ENCODE measurements at places on chromosomes 3 and 15.

DNA sequence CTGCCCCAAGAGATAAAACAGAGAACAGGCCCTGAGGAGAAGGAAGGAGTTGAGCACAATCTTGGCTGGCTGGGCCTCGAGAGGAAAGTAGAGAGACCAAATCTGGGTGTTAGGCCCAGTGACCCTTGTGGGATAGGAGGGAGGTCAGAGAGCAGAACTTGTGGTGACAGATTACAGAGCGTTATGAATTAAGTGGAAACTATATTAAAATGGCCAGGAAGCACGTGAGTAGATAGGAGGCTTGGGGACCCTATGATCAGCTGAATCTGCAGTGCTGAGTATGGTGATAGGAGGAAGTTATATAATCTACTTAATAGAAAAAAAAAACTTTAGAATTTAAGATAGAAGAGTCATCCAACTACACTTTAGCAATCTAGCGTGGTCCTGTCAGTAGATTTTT is 30.0 kb downstream of the ST6GAL1 start:
- no peak for DNase-seq

DNA sequence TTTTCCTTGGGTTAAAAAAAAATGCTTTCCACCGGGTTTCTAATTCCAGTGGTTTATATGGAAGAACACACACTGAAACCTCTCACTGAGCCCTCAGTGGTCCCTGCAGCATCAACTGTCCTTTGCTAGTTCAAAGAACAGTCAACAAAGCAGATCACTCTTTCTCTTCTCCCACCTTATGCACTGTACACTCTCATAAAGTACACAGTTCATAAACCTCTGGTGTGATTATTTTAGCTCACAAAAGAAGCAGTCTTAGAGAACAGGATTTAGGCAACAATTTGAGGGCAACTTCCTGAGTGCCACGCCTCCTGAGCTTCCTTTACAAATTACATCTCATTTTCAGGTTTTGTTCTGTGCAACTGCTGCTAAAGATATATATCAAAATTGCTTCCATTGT is 728.4 kb upstream of the GOLIM4 start:
- no peak for DNase-seq

GRCh38 chr3:119585856-119586570 is 6.7 kb downstream of the ADPRH start:
- no peak for DNase-seq

GRCh38 chr3:15217841-15218267 is 11.8 kb downstream of the CAPN7 start:
- no peak for DNase-seq

DNA sequence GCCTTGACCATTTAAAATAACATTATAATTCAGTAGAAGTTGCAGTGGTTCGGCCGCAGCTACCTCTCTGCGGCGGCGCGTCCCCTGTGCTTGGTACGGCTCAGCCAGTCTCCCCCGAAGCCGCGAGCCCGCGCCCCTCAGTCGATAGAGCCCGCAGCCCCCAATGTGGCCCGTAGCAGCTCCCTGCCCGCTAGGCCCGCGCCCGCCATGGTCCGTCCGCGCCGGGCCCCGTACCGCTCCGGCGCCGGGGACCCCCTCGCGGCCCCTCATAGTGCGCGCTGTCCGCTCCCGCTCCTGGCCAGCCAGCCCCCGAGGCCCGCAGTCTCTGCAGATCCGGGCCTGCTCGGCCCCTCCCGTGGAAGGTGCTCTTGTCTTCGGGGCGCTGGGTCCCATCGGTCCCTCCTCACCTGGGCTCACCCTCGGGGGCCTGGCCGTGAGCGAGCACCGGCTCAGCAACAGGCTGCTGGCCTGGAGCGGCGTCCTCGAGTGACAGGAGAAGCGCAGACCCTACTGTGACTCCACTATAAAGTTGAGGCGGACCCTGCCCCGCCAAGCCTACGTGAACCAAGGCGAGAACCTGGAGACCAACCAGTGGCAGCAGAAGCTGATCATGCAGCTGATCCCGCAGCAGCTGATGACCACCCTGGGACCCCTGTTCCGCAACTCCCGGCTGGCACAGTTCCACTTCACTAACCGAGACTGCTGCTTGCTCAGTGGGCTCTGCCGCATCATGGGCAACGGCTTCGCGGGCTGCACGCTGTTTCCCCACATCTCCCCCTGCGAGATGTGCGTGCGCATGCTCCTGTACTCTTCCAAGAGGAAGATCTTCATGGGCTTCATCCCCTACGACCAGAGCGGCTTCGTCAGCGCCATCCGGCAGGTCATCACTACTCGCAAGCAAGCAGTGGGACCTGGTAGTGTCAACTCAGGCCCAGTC is 21.8 kb upstream of the GPR156 start:
- no peak for DNase-seq

- no peak for DNase-seq
Measured at GRCh38 chr3:165491487-165491886, 295.3 kb upstream of the SLITRK3 start.

- no peak for DNase-seq
Measured at GRCh38 chr3:45553469-45553974, 41.0 kb upstream of the LIMD1 start.

- DNase-seq, result no peak
Measured at GRCh38 chr3:81985996-81986723, 224.7 kb upstream of the GBE1 start.

DNA sequence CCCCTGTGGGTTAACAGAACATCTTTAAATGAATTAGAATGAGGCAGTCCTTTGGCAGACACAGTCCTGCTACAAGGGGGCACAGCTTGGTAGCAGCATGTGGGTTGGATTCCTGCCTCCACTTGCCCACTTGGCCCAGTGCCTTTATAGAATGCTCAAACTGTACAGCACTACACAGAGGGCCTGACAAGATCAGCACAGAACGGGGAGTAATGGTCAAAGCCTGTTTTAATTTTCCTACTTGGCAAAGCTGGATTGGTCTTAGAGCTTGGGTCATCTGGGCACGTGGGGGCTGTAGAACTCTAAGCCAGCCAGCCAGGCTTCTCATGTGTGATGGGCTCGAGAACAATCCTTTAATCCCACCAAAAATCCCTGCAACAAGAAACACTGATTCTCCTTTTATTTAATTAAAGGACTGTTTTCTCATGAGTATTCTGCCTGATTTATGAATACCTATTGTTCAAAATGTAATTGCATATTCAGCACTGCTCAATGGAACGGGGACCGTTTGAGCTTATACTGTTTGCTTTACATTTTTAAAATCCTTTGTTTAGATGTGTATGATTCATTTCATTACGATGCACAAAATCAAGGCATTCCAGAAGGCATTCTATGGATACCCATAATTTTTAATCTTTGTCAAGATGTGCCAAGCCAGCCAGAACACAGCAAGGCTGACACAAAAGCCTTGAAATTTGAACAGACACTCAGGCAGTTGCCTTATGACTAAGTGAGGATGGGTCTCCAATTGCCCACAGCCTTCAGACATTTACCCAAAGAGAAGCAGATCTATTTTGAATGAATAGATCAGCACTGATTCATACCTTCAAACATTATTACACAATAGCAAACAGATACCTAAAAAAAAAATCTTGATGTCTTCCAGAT is 249.3 kb upstream of the TGFBR2 start:
- no peak for DNase-seq

- peak; percentile 62 for DNase-seq
Measured at GRCh38 chr15:42133886-42134502, 22.4 kb downstream of the PLA2G4F start.
